ENCODE measurements at places on chromosomes 2 and 18. TPM values are rescaled to one million over a fixed set of nuclear protein-coding genes. Genes with fewer than 3 reads are reported as not detected.

Gene ZC3H6
- 10.6 TPM for total RNA-seq

Gene ALPI
- total RNA-seq = not detected

DNA sequence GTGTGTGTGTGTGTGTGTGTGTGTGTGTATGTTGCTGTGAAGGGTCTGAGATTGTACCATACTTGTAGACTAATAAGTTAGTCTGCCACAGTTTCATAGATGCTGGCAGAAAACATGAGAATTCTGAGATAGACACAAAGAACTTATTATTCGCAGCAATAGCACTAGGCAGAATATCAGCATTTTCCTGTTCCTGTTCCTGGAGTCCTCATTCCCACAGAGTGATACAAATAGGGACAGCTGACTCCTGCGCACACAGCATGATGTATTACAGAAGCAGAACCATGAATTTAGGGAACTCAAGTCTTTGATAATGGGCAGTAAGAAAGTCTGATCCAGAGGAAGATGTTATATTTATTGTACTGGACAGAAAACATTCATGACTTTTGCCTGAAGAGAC lies 1466.3 kb downstream of the DPP10 start:
- H3K27me3 ChIP-seq = no peaks in the 10 kb centered on the region
- no peak for DNase-seq
- no peaks in the 10 kb centered on the region for H3K36me3 ChIP-seq
- no peak overlapping the region for H3K4me3 ChIP-seq

DNA sequence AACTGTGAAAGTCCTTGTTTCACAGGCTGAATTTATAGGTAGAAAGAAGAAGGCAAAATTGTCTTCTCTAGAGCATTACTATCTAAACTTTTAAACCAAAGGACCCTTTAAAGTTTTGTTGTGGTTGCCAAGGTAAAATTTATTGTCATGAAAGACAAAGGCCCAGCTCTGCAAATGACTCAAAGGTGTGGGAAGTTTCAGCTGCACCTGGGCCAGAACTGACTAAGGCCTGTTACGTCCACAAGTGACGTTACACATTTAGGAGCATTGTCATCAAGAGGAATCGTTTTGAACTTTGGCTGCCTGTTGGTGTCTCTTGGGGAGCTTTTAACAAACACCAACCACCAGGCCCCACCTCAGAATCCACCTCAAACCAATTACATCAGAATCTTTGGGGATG lies 8.1 kb upstream of the DSC3 start:
- no peak overlapping the region for H3K4me3 ChIP-seq
- DNase-seq = no peak
- H3K36me3 ChIP-seq = no peaks in the 10 kb centered on the region
- no peaks in the 10 kb centered on the region for H3K4me1 ChIP-seq

- no peaks in the 10 kb centered on the region for H3K27me3 ChIP-seq
- no peak overlapping the region for H3K27ac ChIP-seq
Measured at GRCh38 chr2:240873098-240873788, 4.6 kb downstream of the AGXT start.

DNA sequence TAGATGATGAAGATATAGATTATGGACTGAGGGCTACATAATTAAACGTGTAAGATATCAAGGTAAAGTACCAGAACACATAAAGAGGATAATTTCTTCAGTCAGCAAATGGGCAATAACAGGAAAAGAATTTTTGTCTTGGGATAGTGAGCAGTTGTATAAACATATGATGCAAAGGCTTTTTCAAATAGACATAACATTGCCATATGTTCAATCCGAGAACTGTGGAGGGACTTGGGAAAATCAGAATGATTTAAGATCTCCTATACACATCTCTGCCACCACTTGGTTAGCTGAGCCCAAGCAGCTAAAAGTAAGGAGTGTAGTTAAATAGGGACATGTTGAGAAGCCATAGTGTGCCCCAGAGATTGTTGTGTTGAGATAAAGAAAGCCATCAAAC lies 287.6 kb upstream of the ZNF521 start:
- no peak overlapping the region for H3K27ac ChIP-seq
- H3K27me3 ChIP-seq = no peaks in the 10 kb centered on the region
- no peaks in the 10 kb centered on the region for H3K36me3 ChIP-seq
- no peak for DNase-seq
- H3K4me1 ChIP-seq = no peaks in the 10 kb centered on the region
- no peak overlapping the region for H3K4me3 ChIP-seq

- no peak overlapping the region for H3K4me3 ChIP-seq
- peaks cover 9% of the 10 kb centered on the region for H3K4me1 ChIP-seq
- DNase-seq = no peak
- H3K36me3 ChIP-seq = no peaks in the 10 kb centered on the region
- no peak overlapping the region for H3K27ac ChIP-seq
Measured at GRCh38 chr18:12943215-12943614, 4.6 kb upstream of the SEH1L start.

DNA sequence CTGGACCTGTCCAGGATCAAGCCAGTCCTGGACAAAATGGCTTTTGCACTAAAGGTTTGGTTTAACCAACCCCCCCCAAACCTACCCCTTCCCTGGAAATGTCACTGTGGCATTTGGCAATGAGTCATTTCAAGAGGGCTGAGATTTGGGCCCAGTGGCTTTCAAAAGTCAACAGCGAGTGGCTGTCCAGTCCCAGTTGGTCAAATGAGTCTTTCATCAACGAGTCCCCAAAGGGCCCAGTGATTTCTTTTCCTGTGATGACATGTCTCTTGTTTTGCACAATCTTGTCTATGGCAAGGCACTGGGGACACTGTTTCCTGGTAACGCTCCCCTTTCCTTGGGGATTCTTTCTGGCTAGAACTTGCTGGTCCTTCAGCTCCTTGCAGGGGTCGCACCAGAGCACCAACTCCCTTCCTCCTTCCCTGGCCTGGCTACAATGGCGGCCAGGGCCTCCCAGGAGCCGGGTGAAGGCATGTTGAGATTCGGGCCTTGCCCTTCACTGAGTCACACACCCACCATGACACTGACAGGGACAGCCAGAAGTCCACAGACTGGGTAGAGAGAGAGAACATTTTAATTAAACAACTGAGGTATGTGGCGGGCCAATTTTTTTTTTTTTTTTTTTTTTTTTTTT lies 87.2 kb downstream of the SMAD7 start:
- no peaks in the 10 kb centered on the region for H3K27me3 ChIP-seq
- peak overlapping the region; percentile 46 for H3K27ac ChIP-seq
- no peak for DNase-seq
- no peak overlapping the region for H3K4me3 ChIP-seq

GRCh38 chr18:3889121-3889520 lies 439.1 kb downstream of the TGIF1 start:
- no peaks in the 10 kb centered on the region for H3K36me3 ChIP-seq
- no peak overlapping the region for H3K4me3 ChIP-seq
- peaks cover 9% of the 10 kb centered on the region for H3K4me1 ChIP-seq
- no peak for DNase-seq
- H3K27ac ChIP-seq = no peak overlapping the region

GRCh38 chr2:113092864-113093612 lies 25.3 kb downstream of the IL1F10 start:
- no peak overlapping the region for H3K27ac ChIP-seq
- H3K27me3 ChIP-seq = no peaks in the 10 kb centered on the region
- no peaks in the 10 kb centered on the region for H3K4me1 ChIP-seq
- H3K4me3 ChIP-seq = no peak overlapping the region

- no peaks in the 10 kb centered on the region for H3K27me3 ChIP-seq
- H3K4me3 ChIP-seq = no peak overlapping the region
- DNase-seq = no peak
- peaks cover 75% of the 10 kb centered on the region for H3K4me1 ChIP-seq
- H3K36me3 ChIP-seq = no peaks in the 10 kb centered on the region
Measured at GRCh38 chr2:217743966-217744761, 258.6 kb downstream of the TNS1 start.

DNA sequence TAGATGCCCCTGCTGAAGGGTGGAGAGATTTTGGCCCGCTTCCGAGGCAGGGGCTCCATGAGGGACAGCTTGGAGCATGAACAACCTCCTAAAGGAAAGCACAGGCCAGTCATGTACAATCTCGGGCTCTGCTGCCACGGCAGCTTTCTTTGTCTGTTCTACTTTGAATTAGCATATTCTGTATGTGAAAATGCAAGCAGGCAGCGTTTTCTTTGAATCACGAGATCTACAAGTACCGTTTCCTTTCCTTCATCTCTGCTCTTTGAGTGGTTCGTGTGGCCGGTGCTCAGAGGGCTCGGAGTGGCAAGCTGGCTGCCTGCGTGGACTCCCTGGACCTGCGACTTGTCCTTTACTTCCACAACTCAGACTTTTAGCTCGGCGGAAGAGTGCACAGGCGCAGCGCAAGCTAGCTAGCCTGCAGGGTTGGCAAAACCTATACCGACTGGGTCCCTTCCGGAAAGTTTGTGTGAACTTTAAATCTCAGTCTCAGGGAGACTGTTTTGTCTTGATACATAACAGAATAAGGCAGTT lies 6.9 kb downstream of the TWIST2 start:
- no peaks in the 10 kb centered on the region for H3K27me3 ChIP-seq
- peaks cover 2% of the 10 kb centered on the region for H3K4me1 ChIP-seq
- H3K27ac ChIP-seq = no peak overlapping the region
- peak overlapping the region; percentile 7 for H3K4me3 ChIP-seq
- no peaks in the 10 kb centered on the region for H3K36me3 ChIP-seq

GRCh38 chr2:190959911-190960788 lies 53.8 kb downstream of the STAT1 start:
- peaks cover 13% of the 10 kb centered on the region for H3K4me1 ChIP-seq
- no peak overlapping the region for H3K27ac ChIP-seq
- DNase-seq = no peak
- H3K4me3 ChIP-seq = no peak overlapping the region

DNA sequence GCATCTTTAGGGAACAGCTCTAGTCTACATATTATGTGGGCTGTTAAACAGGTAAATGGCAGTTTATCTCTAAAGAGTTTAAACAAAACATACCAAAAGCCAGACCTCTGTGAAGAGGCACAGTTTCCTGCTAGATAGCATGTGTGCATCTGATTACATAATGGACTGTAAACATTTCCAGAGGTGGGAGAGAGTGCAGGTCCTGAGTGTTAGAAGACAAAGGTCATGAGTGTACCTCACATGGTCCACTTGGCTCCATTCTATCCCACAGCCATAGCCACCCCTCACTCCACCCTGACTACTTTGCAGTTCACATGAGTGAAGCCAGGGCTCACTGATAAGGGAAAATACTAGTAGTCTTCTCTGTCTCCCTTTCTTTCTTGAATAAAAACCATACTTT lies 233.4 kb downstream of the MTX2 start:
- no peak overlapping the region for H3K27ac ChIP-seq
- no peak for DNase-seq
- H3K27me3 ChIP-seq = no peaks in the 10 kb centered on the region
- H3K36me3 ChIP-seq = no peaks in the 10 kb centered on the region
- no peak overlapping the region for H3K4me3 ChIP-seq

DNA sequence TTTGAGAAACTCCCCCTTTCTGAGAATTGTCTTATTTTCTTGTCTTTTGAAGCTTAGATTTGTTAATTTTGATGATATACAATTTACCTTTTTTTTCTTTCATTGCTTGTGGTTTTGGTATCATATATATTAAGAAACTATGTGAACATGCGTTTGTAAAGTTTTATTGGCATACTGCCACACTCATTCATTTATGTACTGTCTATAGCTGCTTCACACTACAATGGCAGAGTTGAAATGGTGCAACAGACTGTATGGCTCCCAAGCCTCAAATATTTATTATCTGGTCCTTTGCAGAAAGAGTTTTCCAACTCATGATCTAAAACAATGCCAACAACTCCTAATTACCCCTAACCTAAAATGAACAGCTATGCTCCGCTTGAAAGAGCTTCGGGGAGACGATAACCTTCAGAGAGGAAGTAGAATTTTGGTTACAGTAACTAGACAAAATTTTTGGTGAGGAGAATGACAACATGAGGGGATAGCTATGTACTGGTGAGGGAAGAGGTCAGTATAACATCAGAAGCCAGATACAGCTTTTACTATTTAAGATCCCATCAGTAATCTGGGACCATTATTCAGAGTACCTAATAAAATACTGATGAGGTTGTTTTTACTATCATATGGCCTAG lies 16.1 kb downstream of the PPP3R1 start:
- peaks cover 32% of the 10 kb centered on the region for H3K4me1 ChIP-seq
- no peaks in the 10 kb centered on the region for H3K36me3 ChIP-seq
- peak overlapping the region; percentile 29 for H3K27ac ChIP-seq
- H3K4me3 ChIP-seq = no peak overlapping the region
